ENCODE measurements at places on chromosomes 3 and 15. TPM values are rescaled to one million over a fixed set of nuclear protein-coding genes. Genes with fewer than 3 reads are reported as not detected.

CPNE9 gene
- total RNA-seq = not detected

KY gene
- total RNA-seq = under 0.01 TPM

ZNF860 gene
- total RNA-seq = 0.56 TPM

TGM4 gene
- under 0.01 TPM for total RNA-seq

GPR149 gene
- total RNA-seq = not detected

CAMKV gene
- not detected for total RNA-seq

PDCD6IP gene
- 76.1 TPM for total RNA-seq

HGD gene
- not detected for total RNA-seq

OCA2 gene
- total RNA-seq = under 0.01 TPM

SPTSSB gene
- not detected for total RNA-seq

- no peaks in the 10 kb centered on the region for H3K4me1 ChIP-seq
- H3K27ac ChIP-seq = no peak overlapping the region
- H3K4me3 ChIP-seq = no peak overlapping the region
- H3K27me3 ChIP-seq = no peaks in the 10 kb centered on the region
Observed at GRCh38 chr15:37339856-37340255, 239.5 kb upstream of the MEIS2 start.

DNA sequence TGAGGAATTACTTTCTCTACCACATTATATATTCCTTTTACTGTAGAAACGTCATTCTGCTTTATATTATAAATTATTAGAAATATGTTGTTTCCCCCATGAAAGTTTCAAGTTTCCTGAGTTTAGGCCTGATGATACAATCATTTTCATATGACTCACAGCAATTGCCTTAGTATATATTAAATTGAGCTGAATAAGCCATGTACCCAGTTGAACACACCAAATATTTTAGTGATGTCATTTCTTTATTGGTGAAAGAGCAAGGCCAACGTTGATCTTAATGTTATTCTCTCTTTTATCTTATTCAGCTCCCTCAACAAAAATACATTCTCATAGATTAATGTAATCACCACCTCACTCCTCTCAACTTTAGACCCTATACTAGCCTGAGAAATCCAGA lies 30.8 kb downstream of the B3GNT5 start:
- no peaks in the 10 kb centered on the region for H3K27me3 ChIP-seq
- DNase-seq = peak; percentile 74
- H3K27ac ChIP-seq = no peak overlapping the region
- no peaks in the 10 kb centered on the region for H3K36me3 ChIP-seq
- no peak overlapping the region for H3K4me3 ChIP-seq
- peaks cover 4% of the 10 kb centered on the region for H3K4me1 ChIP-seq

- H3K27ac ChIP-seq = no peak overlapping the region
- H3K4me1 ChIP-seq = no peaks in the 10 kb centered on the region
- H3K4me3 ChIP-seq = no peak overlapping the region
Observed at GRCh38 chr3:132788301-132788671, 66.1 kb upstream of the NPHP3 start.

GRCh38 chr3:9398700-9399336 lies 1.4 kb downstream of the SETD5 start:
- H3K4me3 ChIP-seq = peak overlapping the region; percentile 95
- H3K36me3 ChIP-seq = peaks cover 4% of the 10 kb centered on the region
- peaks cover 9% of the 10 kb centered on the region for H3K4me1 ChIP-seq
- no peaks in the 10 kb centered on the region for H3K27me3 ChIP-seq

DNA sequence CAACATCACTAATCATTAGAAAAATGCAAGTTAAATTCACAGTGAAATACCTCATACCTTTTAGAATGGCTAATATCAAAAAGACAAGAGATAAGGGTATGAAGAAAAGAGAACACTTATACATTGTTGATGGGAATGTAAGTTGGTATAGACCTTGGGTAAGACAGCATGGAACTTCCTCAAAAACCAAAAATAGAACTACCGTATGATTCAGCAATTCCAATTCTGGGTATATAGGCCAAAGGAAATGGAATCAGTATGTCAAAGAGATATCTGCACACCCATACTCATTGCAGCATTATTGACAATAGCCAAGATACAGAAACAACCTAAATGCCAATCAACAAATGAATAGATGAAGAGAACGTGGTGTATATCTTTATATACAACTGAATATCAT lies 166.8 kb upstream of the LRRN1 start:
- H3K27ac ChIP-seq = no peak overlapping the region
- no peaks in the 10 kb centered on the region for H3K4me1 ChIP-seq
- DNase-seq = no peak
- H3K36me3 ChIP-seq = no peaks in the 10 kb centered on the region
- no peaks in the 10 kb centered on the region for H3K27me3 ChIP-seq

DNA sequence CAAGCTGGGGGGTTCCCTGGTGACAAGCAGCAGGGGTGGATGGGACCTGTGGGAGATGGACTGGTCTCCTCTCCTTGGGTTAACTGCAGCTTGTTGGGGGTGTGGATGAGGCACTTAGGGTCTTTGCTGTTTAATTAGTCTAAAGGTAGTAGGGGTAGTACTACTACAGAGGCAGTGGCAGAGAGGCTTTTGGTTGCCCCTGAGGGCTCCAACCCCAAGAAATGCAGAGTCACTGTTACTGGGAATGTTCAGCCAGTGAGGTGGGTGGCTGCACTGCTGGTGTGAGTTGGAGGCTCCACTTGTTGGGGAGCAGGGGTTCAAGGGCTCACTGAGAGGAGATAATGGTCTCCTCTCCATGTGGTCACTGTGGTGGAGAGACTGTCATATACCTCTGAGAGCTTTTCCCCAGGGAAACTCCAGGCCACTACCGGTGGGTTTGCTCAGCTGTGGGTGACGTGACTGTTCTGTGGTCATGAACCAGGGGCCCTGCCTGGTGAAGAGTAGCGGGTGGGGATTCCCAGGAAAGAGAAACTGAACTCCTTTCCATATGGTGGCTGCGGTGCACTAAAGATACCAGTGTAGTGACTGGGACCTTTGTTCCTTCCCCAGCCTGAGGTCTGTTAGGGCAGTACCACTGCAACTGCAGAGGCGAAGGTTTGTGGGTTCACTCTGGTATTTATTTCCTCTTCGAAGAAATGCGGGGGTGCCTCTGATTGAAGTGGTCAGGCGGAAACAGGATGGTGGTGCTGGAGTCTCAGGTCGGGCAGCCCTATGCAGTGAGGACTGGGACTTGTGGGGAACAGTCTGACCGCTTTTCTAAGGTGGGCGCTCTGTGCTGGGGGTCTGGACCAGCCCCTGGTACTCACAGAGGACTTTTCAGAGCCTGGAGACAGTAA lies 68.9 kb upstream of the TNFSF10 start:
- peak; percentile 16 for DNase-seq
- 0 out of 2 replicates have a peak, but pooled peaks cover 2% of the 10 kb centered on the region for H3K27me3 ChIP-seq
- H3K36me3 ChIP-seq = no peaks in the 10 kb centered on the region
- no peaks in the 10 kb centered on the region for H3K4me1 ChIP-seq
- H3K27ac ChIP-seq = no peak overlapping the region

DNA sequence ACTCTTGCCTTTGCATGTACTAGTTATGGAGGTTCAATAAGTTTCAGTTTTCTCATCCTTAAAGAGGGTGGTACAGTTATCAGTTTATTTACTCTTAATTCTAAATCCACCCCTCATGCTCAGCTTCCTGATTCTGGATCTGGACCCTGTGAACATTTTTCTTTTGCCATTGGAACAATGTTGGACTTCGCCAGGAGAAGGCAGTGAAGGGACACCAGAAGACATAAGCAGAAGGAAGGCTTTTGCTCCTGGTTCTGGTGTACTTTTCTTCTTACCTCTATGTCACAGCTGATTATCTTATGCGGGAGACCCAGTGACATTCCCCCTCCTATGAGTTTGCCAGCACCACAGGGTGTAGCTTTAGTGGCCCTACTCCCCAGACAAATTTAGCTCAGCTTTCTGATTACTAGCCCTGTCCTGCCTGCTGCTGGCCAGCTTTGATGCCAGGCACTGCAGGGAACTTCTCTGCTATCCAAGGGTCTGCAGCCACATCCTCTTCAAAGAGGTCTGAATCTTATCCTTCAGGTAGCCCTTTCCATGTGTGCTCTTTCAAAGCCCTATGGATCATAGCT lies 466.3 kb upstream of the EPHA3 start:
- no peak overlapping the region for H3K4me3 ChIP-seq
- H3K4me1 ChIP-seq = no peaks in the 10 kb centered on the region

- peak; percentile 88 for DNase-seq
- H3K27me3 ChIP-seq = no peaks in the 10 kb centered on the region
- no peak overlapping the region for H3K27ac ChIP-seq
- H3K4me3 ChIP-seq = no peak overlapping the region
Observed at GRCh38 chr15:33094336-33094735, 100.2 kb downstream of the FMN1 start.

GRCh38 chr3:112086875-112087524 lies 811 bp downstream of the C3orf52 start:
- H3K4me3 ChIP-seq = peak overlapping the region; percentile 87
- no peaks in the 10 kb centered on the region for H3K27me3 ChIP-seq

DNA sequence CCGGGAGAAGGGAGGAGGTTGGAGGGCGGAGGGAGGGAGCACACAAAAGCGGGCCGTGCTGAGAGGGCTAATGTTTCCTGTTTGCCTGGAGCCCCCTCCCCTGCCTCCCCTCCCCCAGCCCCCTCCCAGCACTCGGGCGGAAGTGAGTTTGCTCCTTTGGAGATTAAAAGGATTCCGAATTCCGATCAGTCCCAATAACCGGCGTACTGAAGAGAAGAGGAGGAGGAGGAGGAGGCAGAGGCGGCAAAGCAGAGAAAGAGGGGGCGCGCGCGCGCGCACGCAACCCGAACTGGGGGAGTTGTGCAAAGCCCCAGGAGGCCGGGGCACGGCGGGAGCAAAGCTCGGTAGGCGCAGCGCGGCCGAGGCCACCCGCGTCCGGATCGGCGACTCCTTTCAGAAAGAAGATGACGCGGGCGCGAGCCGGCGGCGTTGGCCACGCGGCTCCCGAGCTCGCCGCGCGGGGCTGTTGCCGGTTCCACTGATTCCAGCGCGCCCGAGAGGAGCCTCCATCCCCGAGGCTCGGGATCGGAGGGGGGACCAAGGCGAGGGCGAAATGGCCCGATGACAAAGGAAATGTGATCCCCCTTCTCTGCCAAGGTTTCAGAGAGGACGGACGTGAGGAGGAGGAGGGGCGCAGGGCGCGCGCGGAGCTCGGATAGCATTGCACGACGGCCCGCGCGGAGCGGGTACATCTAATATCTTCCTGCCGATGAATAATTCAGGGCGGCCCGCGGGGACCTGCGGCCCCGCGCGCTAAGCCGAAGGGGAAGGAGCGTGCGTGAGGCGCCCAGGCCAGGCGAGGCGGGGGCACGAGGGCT lies 1.1 kb upstream of the TRIM71 start:
- peaks cover 3% of the 10 kb centered on the region for H3K4me1 ChIP-seq
- H3K27ac ChIP-seq = no peak overlapping the region
- peak overlapping the region; percentile 38 for H3K4me3 ChIP-seq
- H3K27me3 ChIP-seq = peaks cover 71% of the 10 kb centered on the region

GRCh38 chr15:49171790-49172189 lies 1.7 kb downstream of the GALK2 start:
- H3K27me3 ChIP-seq = no peaks in the 10 kb centered on the region
- H3K27ac ChIP-seq = no peak overlapping the region
- DNase-seq = no peak
- H3K4me3 ChIP-seq = no peak overlapping the region

DNA sequence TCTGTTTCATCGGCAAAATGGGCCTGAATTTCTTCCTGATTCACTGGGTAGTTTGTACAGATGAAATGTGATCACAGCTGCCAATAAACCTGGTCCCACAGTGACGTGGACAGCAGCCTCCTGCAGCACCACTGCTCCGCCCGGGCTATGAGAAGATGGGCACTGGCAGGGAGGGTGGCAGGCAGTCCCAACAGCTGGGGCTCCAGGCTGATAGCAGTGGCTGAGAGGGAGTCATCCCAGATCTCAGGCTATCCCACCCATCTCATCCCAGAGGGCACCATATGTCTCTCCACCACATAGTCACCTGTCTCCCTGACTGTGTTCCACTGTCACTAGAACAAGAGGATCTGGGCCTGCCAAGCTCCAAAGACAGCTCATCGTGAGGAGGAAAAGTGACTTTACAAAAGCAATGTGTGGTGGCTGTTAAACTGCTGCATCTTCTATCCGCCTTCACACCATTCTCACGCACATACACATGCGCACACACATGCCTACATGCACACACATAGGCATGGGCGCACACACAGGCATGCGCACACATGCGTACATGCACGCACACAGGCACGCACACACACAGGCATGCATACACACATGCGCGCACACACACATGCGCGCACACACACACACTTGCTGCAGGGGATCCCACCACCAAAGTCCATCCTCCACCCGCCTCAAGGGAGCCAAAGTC lies 46.2 kb downstream of the RGMA start:
- no peak overlapping the region for H3K27ac ChIP-seq
- no peaks in the 10 kb centered on the region for H3K4me1 ChIP-seq
- no peaks in the 10 kb centered on the region for H3K36me3 ChIP-seq
- H3K27me3 ChIP-seq = no peaks in the 10 kb centered on the region
- no peak for DNase-seq

GRCh38 chr15:90095521-90095959 lies 6.7 kb downstream of the IDH2 start:
- H3K36me3 ChIP-seq = peaks cover 7% of the 10 kb centered on the region
- H3K4me3 ChIP-seq = no peak overlapping the region
- H3K27me3 ChIP-seq = no peaks in the 10 kb centered on the region
- no peak for DNase-seq

DNA sequence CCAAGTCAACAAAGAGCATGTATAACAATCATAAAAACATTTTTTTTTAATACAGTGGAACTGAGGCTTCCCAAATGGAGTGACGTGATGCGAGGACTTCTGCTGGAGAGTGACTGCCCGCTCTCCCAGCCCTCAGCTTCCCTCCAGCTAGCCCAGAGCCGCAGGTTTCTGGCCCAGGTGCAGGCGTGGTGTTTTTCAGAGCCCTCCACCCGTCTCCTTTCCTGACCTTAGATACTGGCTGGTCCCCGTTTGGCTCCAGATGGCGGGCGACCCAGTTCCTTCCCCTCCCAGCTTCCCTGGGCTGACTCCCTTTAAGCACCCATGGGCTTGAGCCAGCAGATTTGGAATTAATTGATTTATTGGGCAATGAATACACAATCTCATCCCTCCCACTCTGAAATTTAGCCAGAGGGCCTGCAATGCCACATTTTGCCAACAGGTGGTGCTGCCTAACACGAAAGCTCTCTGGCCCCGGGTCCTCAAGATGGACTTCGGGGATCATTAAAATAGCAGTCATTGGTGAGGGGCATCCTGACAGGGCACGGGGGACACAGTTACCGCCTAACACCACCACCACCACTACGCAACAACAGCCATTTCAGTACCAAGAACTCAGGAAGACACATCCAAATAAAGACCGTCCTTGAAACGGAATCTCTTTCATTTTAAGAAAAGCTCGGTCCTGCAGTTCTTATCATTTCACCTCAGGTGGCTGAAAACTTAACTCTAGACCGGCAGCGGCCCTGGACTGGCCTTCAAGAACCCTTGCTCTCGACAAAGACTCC lies 47.5 kb upstream of the MUC4 start:
- no peak overlapping the region for H3K4me3 ChIP-seq
- H3K36me3 ChIP-seq = no peaks in the 10 kb centered on the region
- H3K27me3 ChIP-seq = no peaks in the 10 kb centered on the region
- no peak overlapping the region for H3K27ac ChIP-seq
- DNase-seq = peak; percentile 44

- DNase-seq = peak; percentile 46
- 0 out of 2 replicates have a peak, but pooled peaks cover 2% of the 10 kb centered on the region for H3K4me1 ChIP-seq
- H3K4me3 ChIP-seq = no peak overlapping the region
- H3K27ac ChIP-seq = no peak overlapping the region
- no peaks in the 10 kb centered on the region for H3K36me3 ChIP-seq
- no peaks in the 10 kb centered on the region for H3K27me3 ChIP-seq
Observed at GRCh38 chr15:48823237-48823636, 12.4 kb upstream of the CEP152 start.

Measured in IMR-90 (cell line).